Kidney epithelial cell (primary cell): ENCODE measurements at places on chromosomes 16 and 17.

DNA sequence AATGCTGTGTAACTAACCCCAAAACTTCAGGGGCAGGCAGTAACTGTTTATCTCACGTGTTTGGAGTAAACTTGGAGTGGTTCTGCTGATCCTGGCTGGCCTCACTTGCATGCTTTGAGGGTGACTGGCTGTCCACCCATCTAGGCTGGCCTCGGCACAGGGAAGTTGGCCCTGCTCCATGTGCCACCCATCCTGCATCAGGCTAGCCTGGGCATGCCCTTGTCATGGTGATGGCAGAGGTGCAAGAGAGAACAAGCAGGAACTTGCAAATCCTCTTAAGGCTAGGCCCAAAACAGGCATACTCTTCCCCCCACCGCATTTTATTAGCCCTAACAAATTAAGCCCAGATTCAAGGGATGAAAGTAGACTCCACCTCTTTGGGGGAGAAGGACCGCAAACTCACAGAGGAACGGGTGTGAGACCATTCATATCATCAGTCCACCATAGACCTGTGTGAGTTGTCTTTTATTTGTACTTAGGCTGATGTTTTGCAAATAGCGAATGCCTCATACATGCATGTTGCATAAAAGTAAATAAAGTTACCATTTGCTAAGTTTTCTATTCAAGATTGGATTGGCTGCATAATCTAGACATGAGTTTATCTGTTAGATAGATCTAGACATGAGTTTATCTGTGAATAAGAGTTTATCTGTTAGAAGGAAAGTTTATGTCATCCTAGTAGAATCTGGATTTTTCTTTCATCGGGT lies 221.0 kb downstream of the CCDC182 start:
- DNase-seq = no peak

- DNase-seq = no peak
Observed at GRCh38 chr16:18959031-18959505, 24.7 kb upstream of the TMC7 start.

- DNase-seq = no peak
Observed at GRCh38 chr16:3909791-3910583, 29.5 kb upstream of the CREBBP start.

DNA sequence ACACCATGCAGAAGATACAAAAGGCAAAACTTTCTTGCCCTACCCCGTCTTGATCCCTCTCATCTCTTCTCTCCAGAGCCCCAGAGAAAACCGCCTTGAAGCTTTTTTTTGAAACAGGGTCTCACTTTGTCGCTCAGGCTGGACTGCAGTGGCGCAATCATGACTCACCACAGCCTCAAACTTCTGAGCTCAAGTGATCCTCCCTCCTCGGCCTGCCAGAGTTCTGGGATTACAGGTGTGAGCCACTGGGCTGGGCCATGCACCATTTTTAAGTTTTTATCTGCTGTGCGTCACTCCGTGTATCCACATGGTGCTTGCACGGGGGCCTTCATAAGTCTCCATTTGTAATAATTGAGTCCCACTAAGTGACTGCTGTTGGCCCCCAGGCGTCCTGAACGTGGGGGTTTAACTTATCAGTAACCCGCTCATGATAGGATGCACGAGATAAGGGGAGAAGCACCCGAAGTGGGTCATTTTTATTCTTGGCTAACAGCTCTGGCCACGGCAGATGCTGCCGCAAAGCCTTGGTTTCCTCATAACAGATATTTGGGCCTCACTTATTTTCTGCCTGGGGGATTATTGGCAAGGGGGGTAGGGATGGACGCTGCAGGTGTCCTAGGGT lies 8.6 kb downstream of the DNAH17 start:
- peak; percentile 21 for DNase-seq
